Thyroid gland (tissue), 4 donors: ENCODE measurements at places on chromosomes 6 and 20. TPM values are rescaled to one million over a fixed set of nuclear protein-coding genes. Genes with fewer than 3 reads are reported as not detected.

GRCh38 chr20:10786678-10787077 is 112.9 kb upstream of the JAG1 start:
- DNase-seq, result no peak

- DNase-seq, result no peak
Measured at GRCh38 chr20:62710886-62711702, 2.5 kb downstream of the NTSR1 start.

GRCh38 chr6:33583591-33584155 is 3.6 kb upstream of the BAK1 start:
- DNase-seq, result no peak

GRCh38 chr6:40419377-40419776 is 167.8 kb downstream of the LRFN2 start:
- DNase-seq, result peak; percentile 51

GRCh38 chr6:83962582-83962981 is 71.0 kb upstream of the MRAP2 start:
- DNase-seq, result no peak

- no peak for DNase-seq
Measured at GRCh38 chr6:149208134-149208601, 109.3 kb upstream of the TAB2 start.

- DNase-seq, result no peak
Measured at GRCh38 chr6:51655517-51655916, 431.9 kb downstream of the PKHD1 start.

GRCh38 chr20:31605902-31606803 is 1.1 kb downstream of the ID1 start:
- DNase-seq, result peak; percentile 37

DNA sequence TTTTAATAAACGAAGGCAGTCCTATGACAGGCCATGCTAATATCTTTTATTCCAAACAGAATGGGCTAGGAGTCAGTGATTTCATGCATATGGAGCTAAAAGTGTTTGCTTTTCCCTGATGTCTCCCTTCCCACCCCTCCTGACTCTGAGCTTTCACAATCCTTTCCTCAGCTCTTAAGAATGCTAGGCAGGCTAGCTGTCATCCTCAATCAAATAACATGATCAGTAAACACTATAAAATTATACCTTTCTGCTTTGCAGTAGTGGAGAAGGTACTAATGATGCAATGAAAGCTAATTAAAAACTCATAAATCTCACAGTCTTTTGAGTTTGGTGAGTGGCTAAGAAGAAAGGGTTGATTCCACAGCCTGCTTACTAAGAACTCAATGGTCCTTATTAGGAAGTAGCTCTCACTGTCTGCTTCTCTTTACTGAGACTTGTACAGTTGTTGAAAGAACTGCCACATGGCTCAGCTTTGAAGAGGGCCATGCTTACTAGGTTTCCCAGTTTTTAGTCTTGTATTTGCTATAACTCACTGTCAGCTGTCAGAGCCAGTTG is 250.9 kb upstream of the JAG1 start:
- no peak for DNase-seq

- no peak for DNase-seq
Measured at GRCh38 chr20:20266552-20266951, 101.4 kb upstream of the INSM1 start.

DNA sequence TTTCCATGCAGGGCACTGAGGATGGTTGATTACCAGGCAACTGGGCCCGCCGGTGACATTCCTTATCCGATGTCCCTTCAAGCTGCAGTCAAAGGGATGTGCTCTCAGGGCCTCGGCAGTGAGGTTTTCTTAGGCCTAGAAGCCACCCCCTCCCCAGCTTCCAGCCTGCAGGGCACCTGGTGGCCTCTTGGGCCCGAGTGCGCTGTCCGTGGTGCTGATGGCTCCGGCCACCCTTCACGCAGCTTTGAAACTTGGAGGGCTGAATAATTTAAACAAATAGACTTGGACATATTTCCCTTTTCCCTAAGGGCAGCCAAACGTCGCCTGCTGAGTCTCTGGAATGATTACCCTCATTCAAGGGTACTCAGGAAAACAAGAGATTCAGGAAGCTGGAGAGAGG is 8.9 kb upstream of the MLN start:
- peak; percentile 87 for DNase-seq

DNA sequence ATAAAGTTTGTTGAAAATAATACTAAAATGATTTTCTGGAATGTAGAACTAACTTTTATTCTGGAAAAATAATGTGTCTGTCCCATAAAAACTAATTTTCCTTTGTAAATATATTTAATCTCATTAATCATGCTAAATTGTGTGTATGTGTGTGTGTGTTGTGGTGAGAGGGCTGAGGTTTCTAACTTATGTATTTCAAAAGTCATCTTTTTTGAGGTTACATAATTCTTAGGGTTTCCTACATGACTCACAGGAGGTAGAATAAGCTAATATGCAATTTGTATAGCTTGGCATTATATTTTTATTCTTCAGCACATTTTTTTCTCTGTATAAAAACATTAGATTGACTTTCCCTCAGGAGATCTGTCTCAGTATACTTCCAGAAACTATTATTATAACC is 64.1 kb upstream of the CLVS2 start:
- DNase-seq, result no peak

DNA sequence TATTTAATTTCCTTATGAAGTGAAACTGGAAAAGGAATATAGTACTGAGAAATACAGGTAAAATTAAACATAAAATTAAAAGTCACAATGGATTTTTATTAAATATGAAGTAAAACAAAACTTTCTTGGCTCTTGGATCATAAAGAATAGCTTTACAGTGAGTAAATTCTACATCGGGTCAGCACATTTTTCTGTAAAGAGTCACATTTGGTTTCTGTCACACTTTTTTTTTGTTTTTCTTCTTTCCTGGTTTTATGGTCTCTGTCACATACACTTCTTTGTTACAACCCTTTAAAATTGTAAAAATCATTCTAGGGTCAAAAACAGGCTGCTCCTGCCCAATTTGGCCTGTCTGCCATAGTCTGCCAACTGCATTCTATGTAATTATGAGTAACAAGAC is 254.4 kb upstream of the POU3F2 start:
- DNase-seq, result no peak

GRCh38 chr6:110325197-110325596 is 33.0 kb downstream of the METTL24 start:
- DNase-seq, result peak; percentile 21

DNA sequence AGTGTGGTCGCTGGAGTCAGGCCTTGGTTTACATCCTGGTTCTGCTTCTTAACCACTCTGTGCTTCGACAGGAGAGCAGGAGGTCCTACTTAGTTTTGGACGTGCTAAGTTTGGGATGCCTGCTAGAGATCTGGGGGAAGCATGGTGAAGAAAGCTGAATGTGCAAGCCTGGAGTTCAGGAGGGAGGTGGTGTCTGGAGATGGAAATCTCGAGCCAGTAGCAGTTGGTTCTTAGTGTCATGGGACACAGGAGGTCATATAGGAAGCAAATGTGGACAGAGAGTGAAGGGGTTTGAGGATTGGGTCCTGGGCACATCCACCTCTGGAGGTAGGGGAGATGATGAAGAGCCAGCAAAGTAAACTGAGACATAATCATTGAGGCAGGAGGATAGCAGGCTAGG is 131.4 kb downstream of the SYCP2 start:
- no peak for DNase-seq

GRCh38 chr6:161996783-161997182 is 722.9 kb upstream of the AGPAT4 start:
- DNase-seq, result no peak

GRCh38 chr6:152671171-152671570 is 26.5 kb upstream of the MYCT1 start:
- DNase-seq, result no peak

DNA sequence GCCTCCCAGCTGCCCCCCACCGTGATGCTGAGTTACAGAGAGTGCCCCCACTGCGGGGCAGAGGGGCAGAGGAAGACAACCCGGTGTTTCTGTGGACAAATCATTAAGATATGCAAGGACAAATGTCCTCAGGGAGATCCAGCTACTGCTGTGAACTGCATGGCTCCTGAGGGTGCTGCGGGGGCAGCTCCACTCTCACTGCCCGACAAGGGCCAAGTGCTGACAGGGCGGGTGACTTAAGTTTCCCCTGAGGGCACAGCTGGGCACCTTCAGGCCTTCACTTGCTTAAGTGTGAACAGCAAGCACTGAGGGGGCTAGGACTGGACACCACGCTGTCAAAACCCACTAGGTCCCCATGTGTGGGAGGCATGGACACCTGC is 26.2 kb upstream of the TCFL5 start:
- DNase-seq, result no peak

- DNase-seq, result peak; percentile 26
Measured at GRCh38 chr20:51525241-51526105, 17.0 kb downstream of the NFATC2 start.

GRCh38 chr6:68134796-68135195 is 500.3 kb upstream of the ADGRB3 start:
- DNase-seq, result no peak

DNA sequence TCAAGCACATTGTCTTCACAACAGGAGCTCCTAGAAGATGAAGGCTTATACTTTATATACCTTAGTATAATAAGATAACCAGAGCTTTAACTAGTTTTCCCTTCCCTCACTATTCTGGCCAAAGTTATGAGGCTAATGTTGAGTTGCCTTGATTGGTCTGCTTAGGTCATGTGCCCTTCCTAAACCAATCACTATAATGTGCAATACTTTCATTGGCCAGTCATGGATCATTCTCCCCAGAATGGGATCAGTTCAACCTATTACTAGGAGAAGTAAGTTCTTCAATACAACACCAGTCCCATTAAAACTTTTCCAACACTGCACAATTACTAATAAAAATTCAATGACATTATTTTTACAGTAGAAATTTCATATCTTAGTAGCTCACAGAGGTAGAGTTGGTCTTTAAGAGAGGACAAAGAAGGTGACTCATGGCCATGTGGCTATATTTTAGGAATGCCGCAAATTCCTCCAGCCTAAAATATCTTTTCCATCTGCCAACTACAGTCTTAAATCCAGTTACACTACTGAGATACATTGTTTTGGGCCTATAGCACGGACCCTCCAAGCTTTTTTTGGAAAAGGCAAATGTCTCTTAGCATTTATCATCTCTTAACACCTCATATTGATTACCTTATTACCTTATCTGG is 12.5 kb upstream of the POU3F2 start:
- no peak for DNase-seq

DNA sequence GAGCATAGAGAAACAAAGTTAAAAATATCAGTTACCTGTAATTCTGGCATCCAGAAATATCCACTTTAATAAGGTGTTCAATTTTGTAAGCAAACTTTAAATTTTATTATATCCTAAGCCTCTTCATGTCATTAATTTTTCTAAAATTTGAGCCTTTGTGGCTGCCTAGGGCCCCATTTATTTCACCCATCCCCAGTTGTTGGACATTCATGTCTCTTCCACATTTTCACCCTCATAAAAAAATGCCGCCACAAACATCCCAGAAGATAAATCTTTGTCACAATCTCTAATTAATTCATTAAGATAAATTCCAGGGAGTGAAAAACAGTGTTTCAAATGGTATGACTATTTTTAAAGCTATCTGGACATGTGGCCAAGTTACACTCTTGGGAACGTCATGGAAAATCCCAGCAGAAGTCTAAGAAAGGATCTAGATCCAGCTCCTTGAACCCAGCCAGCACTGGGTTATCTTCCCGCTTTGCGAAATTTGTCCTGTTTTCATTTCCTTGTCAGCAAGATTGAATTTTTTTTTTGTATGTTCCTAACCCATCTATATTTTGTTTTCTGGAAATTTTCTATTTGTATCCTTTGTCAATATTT is 97.2 kb downstream of the TMEM242 start:
- no peak for DNase-seq

- DNase-seq, result no peak
Measured at GRCh38 chr20:50269091-50270033, 78.7 kb downstream of the CEBPB start.

DNA sequence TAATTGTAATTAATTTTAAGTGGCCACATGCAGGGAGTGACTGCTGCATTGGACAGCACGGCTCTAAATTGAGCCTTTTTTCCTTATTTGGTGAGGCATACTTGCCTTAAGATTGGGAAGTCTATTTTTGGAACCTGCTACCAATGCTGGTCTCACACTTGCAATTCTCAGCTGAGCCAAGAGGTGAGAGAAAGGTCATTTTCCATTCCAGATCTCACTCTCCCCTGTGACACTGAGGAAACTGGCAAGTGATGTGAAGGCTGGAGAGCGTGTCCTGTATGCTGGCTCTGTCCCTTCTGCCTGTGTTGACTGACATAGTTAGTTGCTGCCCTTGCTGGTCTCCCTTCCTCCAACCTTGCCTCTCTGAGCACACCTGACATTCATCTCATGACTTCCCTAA is 735 bp upstream of the MOG start:
- DNase-seq, result no peak

GRCh38 chr6:42914546-42914945 is 1.3 kb upstream of the PTCRA start:
- peak; percentile 35 for DNase-seq

GRCh38 chr20:47710665-47711045 is 74.6 kb downstream of the SULF2 start:
- no peak for DNase-seq

DNA sequence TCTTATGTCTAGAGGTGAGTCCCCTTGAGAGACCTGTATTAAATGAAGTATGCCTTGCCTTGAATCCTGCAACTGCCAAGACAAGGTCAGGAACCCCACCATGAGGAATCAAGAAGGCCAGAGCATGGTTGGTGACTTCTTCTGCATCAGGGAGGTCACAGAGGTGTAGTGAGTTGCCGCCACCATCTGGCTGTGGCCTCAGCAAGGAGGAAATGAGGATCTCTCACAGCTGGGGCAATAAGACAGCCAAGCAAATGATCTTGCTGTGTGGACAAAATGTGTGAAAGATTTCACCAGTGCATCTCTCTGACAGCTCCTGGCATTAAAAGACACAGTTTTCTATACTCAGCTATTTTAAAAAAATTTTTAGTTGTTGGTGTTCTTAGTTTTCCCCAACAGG is 611.0 kb downstream of the DOK5 start:
- DNase-seq, result no peak

DNA sequence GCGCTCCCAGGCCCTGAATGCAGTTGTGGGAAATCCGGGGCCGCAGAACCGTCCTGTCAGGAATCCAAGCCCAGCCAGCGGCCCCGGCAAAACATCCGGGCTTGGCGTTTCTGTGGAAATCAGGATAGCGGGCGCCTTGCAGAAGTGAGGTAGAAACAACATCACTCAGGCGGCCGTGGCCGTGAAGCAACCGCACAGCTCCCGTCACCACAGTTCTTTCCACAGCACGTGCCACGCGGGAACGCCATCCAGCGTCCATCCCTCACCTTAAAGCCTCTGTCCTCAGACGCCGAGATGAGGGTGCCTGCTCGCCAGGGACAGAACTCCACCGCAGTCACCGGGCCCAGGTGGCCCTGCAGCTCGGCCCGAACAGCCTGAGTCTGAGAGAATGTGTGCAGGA is 34.1 kb downstream of the WDR27 start:
- DNase-seq, result no peak

Gene CAGE1
- not detected for total RNA-seq

Gene FOXQ1
- total RNA-seq, result 2.8 TPM

Gene GPR6
- total RNA-seq, result not detected

Gene LAMA4
- total RNA-seq, result 30.8 TPM

Gene FOXF2
- total RNA-seq, result 2.0 TPM

Gene MTCH1
- 571 TPM for total RNA-seq

Gene RAET1L
- not detected for total RNA-seq

Gene DDX43
- 6.0 TPM for total RNA-seq

Gene MAFB
- 45.0 TPM for total RNA-seq

Gene ASIP
- total RNA-seq, result not detected

Gene F13A1
- total RNA-seq, result 139 TPM

Gene DLK2
- 1.3 TPM for total RNA-seq

Gene ESF1
- 11.1 TPM for total RNA-seq

Gene VSX1
- total RNA-seq, result not detected
